NCI-H526 treated with DMSO at 0.1 percent for 48 hours (cell line): ENCODE measurements at places on chromosomes 7 and 10.

GRCh38 chr7:68319061-68319460, 1279.2 kb upstream of the AUTS2 start:
- DNase-seq, result no peak

DNA sequence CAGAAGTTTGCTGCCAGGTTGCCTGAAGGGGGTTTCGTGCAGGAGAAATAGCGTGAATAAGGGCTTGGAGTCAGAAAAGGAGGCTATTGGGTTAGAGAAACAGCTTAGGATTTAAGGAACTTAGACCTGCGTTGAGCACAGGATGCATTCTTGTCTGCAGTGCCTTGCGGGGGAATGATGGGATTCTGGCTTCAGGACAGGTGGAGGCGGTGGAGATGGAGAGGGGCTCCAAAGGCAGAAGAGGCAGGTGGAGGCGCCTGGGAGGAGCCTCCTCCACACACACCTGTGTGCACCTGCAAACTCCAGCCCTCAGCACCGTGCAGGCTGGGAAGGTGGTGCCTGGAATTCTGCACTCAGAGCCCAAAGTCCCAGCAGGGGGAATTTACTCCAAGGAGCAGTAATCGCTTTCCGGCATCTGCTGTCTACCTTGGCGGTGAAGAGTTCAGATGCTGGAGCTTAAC, 1.8 kb downstream of the CLIP2 start:
- DNase-seq, result peak; percentile 40

DNA sequence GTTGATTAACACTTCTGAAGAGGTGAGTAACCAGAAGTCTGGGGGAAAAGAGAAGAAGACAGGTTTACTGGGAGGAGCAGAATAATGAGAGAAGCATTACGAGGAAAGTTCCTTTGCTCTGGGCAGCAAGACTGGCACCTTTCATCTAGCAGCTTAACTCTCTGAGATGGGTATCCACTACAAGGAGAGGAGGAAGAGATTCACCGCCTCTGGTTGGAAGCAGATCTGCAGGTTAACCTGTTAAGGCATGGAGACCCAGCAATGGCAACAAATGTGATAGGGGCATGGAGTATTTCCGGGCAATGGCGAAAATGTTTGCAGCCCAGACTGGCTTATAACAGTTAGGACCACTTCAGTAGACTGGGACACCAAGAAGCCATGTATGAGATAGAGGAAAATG, 162.2 kb downstream of the TFEC start:
- no peak for DNase-seq

GRCh38 chr7:134770676-134771075, 8.8 kb upstream of the CALD1 start:
- no peak for DNase-seq

- DNase-seq, result peak; percentile 50
These were observed 31.6 kb downstream of the ST7 start for GRCh38 chr7:116984917-116985316.

DNA sequence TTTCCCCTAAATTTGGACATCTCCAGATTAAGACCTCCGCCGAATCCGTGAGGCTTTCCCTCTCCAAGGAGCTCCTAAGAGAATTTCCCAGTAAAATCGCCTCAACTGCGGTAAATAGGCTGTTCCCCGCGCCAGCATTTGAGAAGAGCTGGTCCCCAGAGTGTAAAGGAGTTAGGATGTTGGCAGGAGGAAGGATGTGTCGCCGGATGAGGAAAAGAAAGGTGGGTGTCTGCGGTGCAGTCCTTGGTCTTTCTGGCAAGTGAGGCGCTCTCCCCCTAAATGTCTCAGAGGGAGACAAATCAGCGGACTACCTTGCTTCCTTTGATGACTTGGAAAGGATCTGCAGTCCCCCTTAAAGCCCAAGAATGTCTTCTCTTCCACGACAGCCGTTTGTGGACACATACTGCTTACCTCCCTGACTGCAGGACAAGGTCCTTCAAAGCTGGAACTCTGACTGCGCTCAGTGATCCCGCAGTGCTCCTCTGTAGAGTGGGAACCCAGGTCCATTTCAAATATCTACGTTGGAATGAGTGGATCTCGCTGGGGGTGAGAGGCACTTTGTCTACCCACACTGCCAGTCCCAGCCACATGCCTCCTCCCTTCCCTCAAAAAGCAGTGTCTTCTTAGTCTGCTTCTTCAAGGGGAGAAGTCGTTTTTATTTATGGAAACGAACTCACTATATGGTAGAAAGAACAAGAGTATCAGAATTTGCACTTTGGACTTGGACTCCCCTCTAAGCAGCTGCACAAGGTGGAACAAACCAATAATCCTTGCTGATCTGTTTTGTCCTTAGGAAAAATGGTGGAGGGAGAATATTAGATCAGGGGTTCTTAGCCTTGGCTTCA, 1.1 kb upstream of the DLG5 start:
- no peak for DNase-seq

DNA sequence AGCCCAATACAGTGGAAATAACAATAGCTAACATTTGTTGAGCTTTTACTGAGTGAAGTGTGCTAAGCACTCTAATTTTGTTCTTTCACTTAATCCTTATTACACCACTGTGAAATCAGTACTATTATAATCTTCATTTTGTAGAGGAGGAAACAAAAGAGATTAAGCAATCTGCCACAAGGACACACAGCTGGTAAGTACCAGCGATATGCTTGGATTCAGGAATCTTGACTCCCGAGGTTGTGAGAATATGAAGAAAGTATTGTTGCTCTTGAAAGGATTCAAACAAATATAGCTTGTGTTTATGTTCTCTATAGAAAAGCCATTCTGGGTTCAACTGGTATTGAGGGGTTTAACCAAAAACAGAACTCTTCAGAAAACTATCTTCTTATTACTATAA, 93.7 kb upstream of the HECTD2 start:
- no peak for DNase-seq

DNA sequence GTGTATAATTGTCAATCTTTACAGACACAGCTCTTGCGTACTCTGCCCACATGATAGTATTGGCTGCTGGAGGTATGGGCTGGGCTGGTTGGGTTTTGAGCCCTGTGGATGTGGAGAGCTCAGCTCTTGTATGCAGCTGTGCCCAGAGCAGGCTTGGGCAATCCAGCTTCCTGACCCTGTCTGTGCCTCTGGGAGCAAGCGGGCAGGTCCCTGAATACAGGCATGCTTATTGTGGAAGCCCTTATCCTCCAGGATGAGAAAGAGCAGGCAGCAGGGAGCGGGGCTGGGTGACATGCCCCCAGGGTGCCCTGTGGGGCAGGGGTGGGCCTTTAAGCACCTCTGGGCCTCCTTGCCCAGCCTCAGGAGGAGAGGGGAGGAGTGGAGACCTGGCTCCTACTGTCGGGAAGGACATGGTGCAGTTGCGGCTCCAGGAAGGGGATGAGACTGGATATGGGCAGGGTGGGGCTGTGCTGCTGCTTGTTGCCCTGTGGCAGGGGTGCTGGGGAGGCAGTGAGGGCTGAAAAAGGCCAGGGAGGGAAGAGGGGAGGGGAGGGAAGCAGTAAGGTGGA, 32.7 kb upstream of the SH2D4B start:
- DNase-seq, result no peak

- no peak for DNase-seq
These were observed 12.6 kb downstream of the CYP51A1 start for GRCh38 chr7:92121681-92122080.

DNA sequence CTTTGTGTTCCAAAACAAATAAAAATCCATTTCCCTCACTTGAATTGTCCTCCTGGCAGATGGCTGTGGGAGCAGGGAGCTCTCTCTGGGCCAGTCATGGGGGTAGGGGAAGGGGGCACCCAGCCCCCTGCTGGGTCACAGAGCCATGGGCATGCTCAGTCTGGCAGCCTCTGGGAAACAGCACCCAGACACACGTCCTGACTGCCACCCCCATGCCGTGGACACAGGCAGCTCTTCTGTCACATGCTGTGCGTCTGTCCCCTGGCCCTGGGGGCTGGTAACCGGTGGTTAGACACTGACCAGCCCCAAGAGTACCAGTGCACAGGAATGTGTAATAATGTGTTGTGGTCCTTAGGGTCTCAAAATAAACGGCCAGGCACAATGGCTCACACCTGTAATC, 47.0 kb downstream of the RASGEF1A start:
- DNase-seq, result no peak

GRCh38 chr10:63769367-63769766, 248.2 kb downstream of the REEP3 start:
- DNase-seq, result no peak

GRCh38 chr10:75525067-75525466, 93.6 kb downstream of the LRMDA start:
- DNase-seq, result no peak
